ENCODE measurements at places on chromosomes 2 and 18. TPM values are rescaled to one million over a fixed set of nuclear protein-coding genes. Genes with fewer than 3 reads are reported as not detected.

DNA sequence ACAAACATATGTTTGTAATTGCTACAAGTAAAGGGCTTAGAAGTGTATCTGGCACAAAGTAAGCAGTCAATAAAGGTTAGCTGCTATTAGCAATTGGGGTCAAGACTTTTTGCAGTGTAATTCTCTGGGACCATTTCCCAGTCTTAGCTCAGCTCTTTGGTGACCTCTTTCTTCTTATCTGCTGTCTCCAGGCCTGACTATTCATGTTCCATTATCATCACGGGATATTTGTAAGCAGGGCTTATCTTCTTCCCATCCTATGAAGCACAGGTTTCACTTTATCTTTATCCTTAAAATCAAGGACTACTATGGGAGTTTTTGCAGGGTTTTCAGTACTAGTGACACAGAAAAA lies 131.7 kb downstream of the DOCK10 start:
- DNase-seq: peak; percentile 81

GRCh38 chr2:241121008-241121407 lies 18.9 kb upstream of the MTERF4 start:
- DNase-seq: no peak

DNA sequence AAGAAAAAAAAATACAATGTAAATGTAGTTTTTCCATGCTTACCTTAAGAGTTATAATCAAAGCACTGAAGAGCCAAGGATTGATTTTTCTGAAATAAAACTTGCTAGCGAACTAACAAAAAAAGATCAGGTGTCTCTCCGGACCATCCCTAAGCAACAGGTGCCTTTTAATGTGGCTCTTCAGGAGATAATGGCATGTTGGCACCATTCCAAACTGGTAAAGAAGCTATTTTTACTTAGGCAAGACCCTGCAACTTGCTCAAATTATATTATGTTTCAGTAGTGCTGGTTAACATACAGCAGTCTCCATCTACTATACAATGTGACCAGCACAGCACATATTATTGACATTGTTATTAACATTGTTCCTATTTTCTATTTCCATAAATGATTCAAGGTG lies 2.3 kb upstream of the GCC2 start:
- DNase-seq: no peak

GRCh38 chr2:257842-258241 lies 6.0 kb downstream of the SH3YL1 start:
- no peak for DNase-seq

GRCh38 chr2:10471955-10472354 lies 23.8 kb upstream of the ODC1 start:
- DNase-seq: no peak

- no peak for DNase-seq
Measured at GRCh38 chr2:221674446-221674845, 102.3 kb upstream of the EPHA4 start.

DNA sequence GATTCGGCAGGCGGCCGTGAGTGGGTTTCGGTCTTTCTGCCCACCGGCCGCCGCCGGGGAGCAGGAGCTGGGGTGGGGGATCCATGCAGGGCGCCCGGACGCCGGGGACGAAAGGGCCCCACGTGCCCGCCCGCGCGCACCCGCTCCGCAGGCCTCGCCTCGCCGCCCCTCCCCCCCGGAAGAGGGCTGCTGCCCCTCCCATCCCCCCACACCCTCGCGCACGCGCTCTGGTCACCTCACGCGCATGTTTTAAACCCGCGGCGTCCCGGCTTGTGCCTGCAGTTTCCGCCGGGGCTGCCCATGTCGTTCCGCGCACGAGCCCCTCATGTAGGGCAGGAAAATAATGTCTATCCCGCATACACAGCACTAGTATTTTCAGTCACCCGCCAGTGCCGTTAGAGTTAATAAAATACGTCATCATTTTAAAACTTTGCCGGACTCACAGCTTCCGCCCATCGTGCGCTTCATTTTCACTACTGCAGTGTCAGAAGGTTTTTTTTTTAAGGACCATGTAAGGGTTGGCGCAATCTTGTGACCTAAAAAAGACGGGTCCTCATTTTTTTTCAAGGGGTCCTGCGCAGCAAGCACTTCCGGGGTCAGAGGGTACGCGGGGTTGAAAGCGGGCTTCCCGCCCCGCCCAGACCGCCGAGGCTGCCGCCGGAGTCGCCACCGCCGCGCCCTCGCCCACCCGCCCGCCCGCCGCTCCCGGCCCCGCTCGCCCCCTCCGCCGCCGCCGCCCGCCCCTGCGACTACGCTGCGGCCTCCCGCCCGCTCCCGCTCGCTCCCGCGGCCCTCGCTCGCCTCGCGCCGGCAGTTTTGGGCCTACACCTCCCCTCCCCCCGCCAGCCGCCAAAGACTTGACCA lies at the start of gene PCBP1:
Gene PCBP1 (plus strand): TSS at position 640 of the 864 bp plus-strand sequence. CDS start 267 bp downstream, outside the sequence.
- peak; percentile 97 for DNase-seq

DNA sequence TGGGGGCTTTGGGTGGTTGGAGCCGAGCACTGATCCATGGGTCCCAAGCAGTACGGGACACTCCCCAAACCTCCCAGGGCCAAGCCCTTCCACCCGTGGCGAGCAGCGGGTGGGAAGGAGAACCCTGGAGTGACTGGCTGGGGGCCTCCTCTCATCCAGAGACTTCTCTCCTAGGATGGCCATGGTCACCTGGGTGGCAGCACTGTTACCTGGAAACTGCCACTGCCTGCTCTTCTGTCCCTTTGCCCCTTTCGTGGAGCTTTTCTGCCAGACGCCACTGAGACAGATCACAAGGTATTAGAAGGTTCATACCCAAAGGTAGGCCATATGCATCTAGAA lies 26.9 kb downstream of the CENPO start:
- no peak for DNase-seq

GRCh38 chr2:32977228-32977758 lies 30.5 kb downstream of the LTBP1 start:
- DNase-seq: peak; percentile 59

DNA sequence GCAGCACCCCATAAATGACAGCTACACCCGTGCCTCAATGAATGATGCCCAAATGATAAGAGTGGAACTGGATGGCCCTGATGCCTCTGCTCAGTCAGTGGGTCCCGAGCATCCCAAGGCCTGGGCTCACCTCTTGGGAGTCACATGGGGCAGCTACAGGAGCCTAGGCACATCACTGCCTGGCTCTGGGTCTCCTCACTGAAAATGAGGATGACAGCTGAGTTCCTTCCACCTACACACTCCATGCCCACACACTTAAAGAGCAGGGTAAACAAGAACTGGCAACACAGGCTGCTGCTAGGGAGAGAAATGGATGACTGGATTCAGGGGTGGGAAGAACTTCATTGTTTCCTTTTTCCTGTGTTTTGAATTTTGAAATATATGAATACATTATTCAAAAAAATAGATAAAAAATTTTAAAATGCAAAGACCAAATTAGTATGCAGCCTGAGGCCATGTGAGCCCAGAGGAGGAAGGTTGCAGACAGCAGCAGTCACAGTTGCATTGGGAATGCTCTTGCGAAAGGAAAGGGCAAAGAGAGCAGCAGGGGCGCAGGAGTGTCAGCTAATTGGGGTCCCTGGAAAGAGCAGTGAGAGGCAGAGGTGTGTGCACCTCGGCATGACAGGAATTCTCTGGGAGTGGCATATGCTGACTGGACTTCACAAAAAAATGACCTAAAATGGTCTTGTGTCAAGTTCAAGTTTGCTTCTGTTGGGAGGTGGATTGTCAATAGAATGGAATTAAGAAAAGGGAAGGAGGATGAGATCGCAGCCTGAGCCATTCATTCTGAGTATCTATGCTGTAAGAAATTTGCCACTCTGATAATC lies 327.1 kb downstream of the CELF4 start:
- DNase-seq: no peak

CFC1 gene
- total RNA-seq: not detected

IL37 gene
- total RNA-seq: not detected

SLC9A2 gene
- total RNA-seq: under 0.01 TPM

COX5B gene
- 198 TPM for total RNA-seq

TSPYL6 gene
- total RNA-seq: 0.25 TPM

Data from fibroblast of the aortic adventitia (primary cell).